ENCODE measurements at places on chromosomes 13 and 19.

DNA sequence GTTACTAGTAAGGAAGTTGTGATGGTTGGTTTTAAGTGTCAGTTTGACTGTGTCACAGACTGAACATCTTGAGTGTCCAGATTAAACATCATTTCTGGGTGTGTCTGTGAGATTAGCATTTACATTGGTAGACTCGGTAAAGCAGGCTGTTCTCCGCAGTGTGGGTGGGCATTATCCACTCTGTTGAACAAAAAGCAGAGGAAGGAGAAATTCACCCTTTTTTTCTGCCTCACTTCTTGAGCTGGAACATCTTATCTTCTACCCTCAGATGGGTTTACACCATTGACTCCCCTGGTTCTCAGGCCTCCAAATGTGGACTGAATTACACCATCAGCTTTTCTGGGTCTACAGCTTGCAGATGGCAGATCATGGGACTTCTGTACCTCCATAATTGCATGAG lies 63.7 kb upstream of the ZDHHC20 start:
- DNase-seq, result no peak

DNA sequence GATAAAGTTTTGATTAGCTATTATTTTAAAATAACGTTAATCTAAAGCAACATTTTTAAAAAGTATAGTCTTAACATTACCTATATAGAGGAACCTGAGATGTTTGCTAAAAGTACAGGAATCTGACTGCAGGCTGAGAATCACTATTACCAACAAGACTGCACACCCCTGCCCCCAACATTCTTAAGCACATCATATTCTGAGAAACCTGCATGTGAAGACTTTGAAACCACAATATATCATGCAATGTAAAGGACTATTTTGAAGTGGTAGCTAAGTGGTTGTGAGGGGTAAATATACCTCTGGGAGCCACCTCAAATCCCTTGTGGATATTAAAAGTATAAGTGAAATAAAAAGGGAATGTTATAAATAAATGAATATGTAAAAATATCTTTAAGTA lies 119.0 kb upstream of the KLF12 start:
- DNase-seq, result no peak

- no peak for DNase-seq
Observed at GRCh38 chr13:55263045-55263444, 1877.7 kb upstream of the PRR20A start.

- no peak for DNase-seq
Observed at GRCh38 chr19:58474291-58474996, 1.7 kb upstream of the ZNF446 start.

DNA sequence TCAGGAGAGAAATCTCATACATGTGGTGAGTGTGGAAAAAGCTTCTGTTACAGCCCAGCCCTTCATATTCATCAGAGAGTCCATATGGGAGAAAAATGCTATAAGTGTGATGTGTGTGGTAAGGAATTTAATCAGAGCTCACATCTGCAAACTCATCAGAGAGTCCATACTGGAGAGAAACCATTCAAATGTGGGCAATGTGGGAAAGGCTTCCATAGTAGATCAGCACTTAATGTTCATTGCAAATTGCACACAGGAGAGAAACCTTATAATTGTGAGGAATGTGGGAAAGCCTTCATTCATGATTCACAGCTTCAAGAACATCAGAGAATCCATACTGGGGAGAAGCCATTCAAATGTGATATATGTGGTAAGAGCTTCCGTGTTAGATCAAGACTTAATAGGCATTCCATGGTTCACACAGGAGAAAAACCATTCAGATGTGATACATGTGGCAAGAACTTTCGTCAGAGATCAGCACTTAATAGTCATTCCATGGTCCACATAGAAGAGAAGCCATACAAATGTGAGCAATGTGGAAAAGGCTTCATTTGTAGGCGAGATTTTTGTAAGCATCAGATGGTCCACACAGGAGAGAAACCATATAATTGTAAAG lies 15.2 kb downstream of the ZNF221 start:
- no peak for DNase-seq

GRCh38 chr13:77554069-77554468 lies 18.6 kb downstream of the SCEL start:
- DNase-seq, result no peak

DNA sequence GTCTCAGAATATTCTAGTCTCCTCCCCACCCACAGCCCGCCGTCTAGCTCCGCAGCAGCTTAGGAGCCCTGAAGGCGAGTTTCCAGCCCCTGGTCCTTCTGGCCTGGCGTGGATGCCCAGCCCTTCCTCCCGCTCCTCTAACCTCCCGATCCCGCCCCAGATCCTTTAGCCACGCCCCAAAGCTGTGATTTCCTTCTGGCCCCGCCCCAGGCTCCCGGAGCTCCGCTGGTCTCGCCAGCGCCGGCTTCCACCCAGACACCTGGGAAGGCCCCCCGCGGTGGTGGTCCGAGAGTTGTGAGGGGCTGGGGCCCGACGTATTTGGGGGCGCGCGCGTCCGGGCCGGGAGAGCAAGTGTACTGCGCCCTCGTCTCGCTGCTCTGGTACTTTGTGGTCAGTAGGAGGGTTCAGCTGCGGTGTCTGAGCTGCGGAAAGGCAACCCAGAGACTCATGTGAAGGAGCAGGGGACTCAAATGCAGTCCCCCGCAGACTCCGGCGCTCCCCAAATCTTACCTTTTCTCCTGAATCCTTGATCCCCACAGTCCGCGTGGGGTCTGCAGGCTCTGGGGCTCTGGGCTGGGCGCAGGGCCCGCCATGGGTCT lies at the start of gene CGB7:
Gene CGB7 (minus strand): TSS at position 114 of the 599 bp plus-strand sequence. CDS start 2,374 bp downstream, outside the sequence.
- DNase-seq, result peak; percentile 28

DNA sequence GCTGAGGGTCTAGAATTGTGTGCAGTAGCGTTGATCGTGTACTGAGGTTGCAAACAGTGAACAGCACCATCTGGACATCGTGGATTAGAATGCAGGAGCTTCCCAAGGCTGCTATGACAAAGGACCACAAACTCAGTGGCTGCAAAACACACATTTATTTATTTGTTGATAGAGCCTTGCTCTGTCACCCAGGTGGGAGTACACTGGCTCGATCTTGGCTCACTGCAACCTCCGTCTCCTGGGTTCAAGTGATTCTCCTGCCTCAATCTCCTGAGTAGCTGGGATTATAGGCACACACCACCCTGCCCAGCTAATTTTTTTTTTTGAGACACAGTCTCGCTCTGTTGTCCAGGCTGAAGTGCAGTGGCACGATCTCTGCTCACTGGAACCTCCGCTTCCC lies 2.3 kb upstream of the UHRF1 start:
- DNase-seq, result no peak

DNA sequence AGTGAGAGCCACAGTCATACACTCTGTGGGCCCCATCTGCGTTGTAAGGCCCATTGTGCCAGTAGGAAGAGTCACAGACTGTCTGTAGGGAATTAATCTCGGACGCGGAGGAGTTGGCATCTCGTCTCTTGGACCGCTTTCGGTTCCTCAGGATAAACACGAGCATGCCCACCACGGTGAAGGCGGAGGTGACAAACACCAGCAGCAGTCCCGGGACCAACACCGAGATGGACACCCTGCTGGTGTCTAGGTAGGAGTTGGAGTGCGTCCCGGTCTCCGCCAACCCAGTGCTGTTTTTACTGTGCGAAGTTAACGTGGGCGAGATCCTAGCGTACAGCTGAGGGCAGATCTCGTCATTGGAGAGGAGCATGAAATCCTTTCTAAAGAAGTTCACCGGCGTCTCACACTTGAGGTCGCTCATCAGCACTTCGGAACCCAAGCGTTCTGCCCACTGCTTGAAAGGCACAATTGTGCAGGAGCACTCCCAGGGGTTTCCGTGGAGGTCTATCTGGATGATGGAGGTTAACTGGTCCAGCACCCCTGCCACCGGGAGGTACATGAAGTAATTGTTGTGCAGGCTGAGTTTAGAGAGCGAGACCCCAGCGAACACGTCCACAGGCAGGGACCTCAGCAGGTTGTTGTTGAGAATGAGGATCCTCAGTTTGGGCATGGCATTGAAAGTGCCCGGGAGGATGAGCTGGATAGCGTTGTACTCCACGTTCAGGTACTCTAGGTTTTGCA lies 2.7 kb downstream of the SLITRK1 start:
- no peak for DNase-seq

- DNase-seq, result peak; percentile 64
Observed at GRCh38 chr19:38362076-38362945, 12.1 kb upstream of the PSMD8 start.

GRCh38 chr19:41883463-41883820 lies 458 bp downstream of the ARHGEF1 start:
- DNase-seq, result no peak

DNA sequence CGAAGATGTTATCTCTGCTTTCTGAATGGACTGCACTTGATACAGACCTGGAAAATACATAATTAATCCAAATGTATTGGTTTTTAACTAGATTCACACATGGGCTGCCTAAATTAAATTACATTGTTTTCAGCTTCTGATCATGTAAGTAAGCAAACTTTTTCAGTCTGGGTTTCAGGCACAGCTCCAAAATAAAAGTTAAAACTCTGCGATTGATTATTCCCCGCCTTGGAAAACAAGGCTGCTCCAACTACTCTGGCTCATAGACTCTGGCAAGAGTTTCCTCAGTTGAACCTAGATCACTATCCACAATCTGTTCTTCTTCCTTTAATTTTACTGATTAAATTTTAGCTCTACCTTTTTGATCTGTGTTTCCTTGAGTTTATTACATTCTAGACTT lies 526.0 kb upstream of the SPRY2 start:
- no peak for DNase-seq
